GM04503 (cell line): ENCODE measurements at places on chromosomes 7 and 10.

DNA sequence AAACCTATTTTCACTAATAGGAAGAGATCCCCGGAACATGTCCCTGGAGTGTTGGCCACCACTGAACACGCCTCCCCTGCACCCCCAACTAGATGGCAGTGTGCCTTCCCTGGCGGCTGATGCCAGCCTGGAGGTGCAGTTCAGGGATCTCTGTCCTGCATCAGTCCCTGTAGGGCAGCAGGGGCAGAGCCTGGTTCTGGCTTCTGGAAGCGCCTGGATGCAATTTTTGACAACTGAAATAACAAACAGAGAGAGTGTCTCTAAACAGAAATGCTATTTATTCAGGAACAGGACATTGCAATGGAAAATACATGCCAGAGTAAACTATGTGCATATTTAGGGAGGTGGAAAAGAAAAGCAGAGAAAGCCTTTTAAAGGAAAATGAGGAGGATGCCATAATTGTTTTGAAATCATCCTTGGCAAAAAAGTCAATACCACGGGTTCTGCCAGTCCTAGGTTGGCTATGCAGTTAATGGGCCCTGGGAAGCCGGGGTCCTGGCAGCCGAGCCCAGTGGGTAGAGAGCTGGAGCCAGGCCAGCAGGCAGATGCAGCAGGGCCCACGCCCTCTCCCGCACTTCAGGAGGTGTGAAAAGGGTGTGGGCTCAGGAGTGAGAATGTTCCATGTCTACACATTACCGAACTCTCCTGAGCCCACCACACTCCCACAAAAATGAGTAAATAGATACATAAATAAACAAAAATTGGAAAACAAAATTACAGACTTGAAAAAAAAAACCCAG, 18.5 kb downstream of the ANTXRL start:
- DNase-seq = no peak

- DNase-seq = no peak
These were observed 288.2 kb downstream of the ADK start for GRCh38 chr10:74439213-74439612.

DNA sequence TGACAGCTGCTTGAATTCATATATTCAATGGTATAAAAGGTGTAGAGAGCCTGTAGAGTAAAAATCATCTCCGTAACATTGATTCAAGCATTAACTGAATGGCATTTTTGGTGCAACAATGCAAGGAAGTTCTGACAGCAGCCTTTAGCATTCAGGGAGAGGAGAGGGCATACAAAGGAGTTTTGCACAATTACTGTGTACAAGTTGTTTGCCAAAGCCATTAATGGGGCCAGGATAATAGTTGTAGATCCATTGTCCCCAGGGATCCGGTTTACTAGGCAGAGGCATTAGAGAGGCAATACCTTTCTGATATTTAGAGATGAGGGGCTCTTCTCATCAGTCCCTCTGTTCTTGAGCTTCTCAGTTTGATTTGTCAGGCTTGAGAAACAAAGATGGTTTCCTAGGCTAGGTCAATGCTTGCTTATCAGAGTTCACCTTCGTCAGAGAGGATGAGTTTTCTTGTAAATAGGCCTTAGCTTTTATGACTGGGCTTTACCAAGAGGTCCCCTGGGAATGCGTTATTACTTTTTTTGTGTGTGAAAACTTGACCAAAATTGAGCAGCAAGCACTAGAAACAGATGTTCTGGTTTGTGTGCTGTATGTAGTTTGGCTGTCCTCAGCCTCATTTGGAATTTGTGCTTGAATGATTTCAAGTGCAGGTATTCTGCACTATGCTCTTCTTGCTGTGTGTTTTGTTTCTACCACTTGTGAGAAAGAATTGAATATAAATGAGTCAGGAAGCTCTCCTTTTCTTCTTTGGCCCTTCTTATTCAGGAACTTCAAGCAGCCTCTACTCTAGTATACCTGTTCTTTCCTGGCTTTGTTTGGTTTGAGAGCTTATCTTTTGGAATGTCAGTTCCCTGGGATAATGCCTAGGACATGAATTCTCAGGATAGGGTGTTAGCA, 32.0 kb downstream of the SND1 start:
- DNase-seq = peak; percentile 33

- DNase-seq = no peak
These were observed 43.4 kb upstream of the GSDME start for GRCh38 chr7:24800667-24801066.

GRCh38 chr7:152144557-152145245, 119.2 kb downstream of the GALNT11 start:
- no peak for DNase-seq

GRCh38 chr10:97336446-97336845, 1.9 kb upstream of the FRAT2 start:
- DNase-seq = no peak

- peak; percentile 95 for DNase-seq
These were observed 17.7 kb downstream of the ADAM8 start for GRCh38 chr10:133258818-133259601.

- no peak for DNase-seq
These were observed 8.7 kb upstream of the CAMK2B start for GRCh38 chr7:44333911-44334733.

DNA sequence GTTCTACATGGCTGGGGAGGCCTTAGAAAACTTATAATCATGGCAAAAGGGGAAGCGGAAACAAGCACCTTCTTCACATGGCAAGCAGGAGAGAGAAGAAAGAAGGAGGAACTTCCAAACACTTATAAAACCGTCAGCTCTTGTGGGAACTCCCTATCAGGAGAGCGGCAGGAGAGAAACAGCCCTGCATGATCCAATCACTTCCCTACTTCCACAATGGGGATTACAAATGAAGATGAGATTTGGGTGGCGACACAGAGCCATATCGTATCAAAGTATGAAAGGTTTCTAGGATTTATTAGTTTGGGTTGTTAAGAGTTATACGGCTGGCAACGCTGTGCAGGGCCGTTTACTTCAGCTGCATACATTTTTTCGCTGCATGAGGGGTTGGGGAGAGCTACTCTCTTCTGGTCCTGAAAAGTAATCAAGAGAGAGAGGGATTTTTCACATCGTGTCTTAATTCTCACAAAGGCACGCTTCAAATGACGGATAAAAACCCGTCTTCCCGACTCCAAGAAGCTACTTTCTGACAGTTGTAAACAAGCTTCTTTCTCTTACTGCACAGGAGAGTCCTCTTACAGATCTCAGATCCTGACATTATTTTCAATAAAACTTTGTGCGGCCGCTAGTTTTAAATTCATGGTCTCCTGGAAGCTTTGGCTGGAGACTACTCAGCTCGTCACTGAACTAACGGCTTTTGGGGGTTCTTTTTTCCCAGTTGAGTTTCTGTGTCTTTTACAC, 751 bp upstream of the GTPBP10 start:
- DNase-seq = peak; percentile 21

GRCh38 chr7:36732806-36733205, 8.5 kb upstream of the AOAH start:
- DNase-seq = no peak

GRCh38 chr10:66804962-66805361, 120.9 kb upstream of the LRRTM3 start:
- no peak for DNase-seq

GRCh38 chr7:75054744-75055143, 18.9 kb downstream of the RCC1L start:
- peak; percentile 79 for DNase-seq

GRCh38 chr10:88395677-88396076, 187.4 kb downstream of the RNLS start:
- DNase-seq = no peak

DNA sequence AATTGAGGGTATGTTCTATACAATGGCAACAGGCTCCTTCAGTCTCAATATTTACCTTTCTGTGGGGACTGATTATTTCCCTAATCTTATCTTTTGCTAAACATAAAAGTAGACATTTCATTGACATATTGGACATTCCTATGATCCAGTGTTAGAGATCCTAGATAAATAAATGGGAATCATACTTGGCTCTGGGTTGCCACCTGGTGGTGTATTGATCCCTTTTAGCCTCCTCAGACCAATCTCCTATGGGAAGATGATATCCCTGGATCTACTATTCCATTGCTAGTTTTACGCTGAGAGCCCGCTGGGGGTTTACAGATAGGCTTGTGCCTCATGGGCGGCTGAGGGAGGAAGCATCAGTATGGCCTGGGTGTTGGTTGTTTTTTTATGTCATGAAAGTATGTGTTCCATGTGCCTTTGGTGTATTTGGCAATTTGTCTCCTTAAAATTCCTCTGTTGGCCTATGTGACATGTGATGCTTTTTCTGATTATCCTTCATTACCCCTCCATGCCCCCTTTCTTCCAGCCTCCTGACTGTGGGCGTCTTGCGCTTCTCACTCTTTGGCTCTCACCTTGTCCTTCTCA, 18.8 kb downstream of the CELF2 start:
- peak; percentile 3 for DNase-seq

DNA sequence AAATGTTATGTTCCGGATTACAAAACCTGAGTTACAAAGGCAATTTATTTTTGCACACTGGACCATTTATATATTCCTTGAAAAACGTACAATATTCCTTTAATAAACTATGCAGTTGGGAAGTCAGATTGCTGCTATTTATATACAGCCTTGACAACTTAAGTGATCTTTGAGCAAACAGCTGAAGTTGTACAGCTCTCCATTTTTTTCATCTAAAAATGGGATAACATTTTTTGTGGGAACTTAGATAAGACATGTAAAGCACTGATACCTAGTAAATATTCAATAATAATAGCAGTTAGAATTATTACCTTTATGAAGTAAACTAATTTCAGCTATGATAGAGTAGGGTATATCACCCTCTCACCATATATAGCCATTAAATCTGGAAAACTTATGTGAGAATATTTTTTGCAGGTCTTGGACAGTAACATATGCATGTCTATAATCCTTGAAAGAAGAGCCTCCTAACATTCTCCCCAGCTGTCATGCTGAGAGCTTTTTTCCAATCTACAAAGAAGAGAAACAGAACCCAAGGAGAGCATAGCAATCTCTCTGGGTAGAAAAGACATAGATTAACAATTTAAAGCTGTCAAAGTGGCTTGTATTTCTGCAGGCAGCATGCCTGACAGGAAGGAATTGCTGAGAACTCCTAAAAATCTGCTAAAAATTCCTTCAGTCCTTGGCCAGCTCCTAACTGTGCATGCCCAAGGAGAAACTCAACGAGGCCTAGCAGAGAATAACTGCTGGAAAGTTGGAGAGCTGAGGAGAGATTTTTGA, 326.0 kb downstream of the CRPPA start:
- DNase-seq = no peak

GRCh38 chr7:127396184-127396583, 3.7 kb upstream of the ZNF800 start:
- no peak for DNase-seq

- no peak for DNase-seq
These were observed 67.5 kb downstream of the LRMDA start for GRCh38 chr10:75498884-75499350.

GRCh38 chr7:81180573-81180972, 261.7 kb upstream of the SEMA3C start:
- DNase-seq = no peak

DNA sequence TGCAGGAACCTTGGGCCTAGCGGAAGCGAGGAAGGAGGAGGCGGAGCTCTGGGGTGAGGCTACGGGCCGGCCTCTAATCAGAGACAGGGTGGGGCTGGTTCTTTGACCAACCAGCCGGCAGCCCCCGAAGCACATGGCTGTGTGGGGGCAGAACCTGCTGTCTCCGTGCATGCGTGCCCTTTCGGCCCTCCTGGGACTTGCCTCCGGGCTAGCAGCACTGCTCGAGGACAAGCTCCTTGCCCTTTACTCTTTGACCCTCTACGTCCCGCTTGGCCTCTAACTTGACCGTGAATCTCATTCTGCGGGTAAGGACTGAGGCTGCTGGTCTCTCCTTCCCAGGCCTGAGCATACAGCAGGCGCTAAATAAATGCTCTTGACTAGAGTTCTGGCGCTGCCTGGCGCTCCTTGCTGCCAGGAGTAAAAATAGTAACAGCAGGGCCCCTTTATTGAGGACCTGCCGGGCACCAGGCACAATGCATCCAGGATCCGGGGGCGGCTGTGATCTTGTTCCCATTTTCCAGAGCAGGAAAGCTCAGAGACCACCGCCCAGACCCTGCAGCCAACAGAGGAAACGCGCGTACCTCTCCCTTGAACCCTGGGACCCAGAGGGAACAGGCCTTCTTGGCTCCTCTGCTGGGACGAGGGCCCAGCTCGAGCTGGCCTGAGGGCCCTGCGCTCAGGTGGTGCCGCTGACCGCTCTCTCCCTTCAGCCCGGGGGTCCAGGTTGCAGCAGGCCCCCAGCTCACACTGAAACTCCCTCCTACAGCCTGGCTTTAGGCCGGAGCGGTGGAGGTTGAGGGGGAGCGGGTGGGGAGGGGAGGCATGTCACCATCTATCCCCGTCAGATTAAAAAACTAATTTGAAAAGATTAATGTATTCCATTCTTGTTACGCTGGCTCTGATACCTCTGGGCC, 2.7 kb upstream of the COMTD1 start:
- DNase-seq = no peak

- no peak for DNase-seq
These were observed 94.0 kb downstream of the GRK5 start for GRCh38 chr10:119301397-119301796.

- no peak for DNase-seq
These were observed 11.0 kb downstream of the RPS24 start for GRCh38 chr10:78044699-78045098.

- DNase-seq = no peak
These were observed 17.2 kb downstream of the MNX1 start for GRCh38 chr7:156993021-156993924.

GRCh38 chr7:91543646-91544045, 279.4 kb downstream of the FZD1 start:
- no peak for DNase-seq

GRCh38 chr10:32923134-32923533, 34.9 kb downstream of the ITGB1 start:
- DNase-seq = no peak

DNA sequence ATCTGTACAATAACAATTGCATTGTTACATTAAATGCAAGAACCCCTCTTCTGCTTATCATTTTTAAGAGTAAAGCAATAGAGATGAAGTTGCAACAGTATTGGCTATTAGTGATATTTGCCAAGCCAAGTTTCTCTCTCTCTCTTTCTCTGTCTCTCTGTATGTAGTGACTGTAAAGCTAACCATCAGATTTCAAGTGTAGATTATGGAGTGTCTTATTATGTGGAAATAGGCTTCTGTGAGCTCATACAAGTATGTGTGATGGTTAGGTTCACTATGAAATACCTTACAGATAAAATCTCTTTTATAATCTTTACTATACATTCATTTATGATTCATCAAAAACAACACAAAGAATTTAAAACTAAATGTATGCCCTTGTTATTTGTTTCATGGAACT, 28.6 kb upstream of the NRP1 start:
- no peak for DNase-seq

- DNase-seq = no peak
These were observed 147.1 kb downstream of the MPP7 start for GRCh38 chr10:28155726-28156125.

GRCh38 chr7:46859963-46860475, 721.9 kb downstream of the TNS3 start:
- peak; percentile 79 for DNase-seq

DNA sequence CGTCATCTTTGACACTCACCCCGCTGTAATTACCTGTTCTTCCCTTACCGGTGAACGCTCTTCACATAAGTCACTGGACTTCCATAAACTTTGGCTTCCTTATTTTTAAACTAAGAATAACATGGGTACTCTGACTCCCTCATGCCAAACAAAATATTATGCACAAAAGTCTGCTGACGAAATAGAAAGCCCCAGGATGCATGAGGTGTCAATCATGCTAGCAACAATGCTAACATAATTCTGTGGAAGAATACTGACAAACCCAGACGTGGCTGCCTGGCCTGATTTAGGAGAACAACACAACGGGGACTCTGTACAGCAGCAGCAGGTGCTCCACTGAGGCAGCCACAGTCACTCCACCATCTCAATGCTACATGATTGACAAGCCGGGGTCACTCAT, 137.5 kb downstream of the CCDC71L start:
- no peak for DNase-seq

- DNase-seq = peak; percentile 16
These were observed 168.2 kb downstream of the ETV1 start for GRCh38 chr7:13821152-13821787.
